Activated CD4-positive, alpha-beta T cell treated with anti-CD3 and anti-CD28 coated beads, Interleukin-2, Interleukin-6, amounts not matched to agents 100 ng/mL and 50 ng/mL, durations not matched to agents 16 hours and 8 hours (primary cell): ENCODE measurements at places on chromosomes 6 and 20.

GRCh38 chr6:149459761-149460160 lies 25.1 kb downstream of the ZC3H12D start:
- no peak for DNase-seq

GRCh38 chr20:58086763-58087561 lies 141.5 kb downstream of the ANKRD60 start:
- DNase-seq, result peak; percentile 28

GRCh38 chr20:22411627-22412450 lies 172.5 kb downstream of the FOXA2 start:
- DNase-seq, result no peak

GRCh38 chr6:167791780-167792478 lies 34.8 kb upstream of the AFDN start:
- DNase-seq, result no peak

- no peak for DNase-seq
These were observed 29.9 kb upstream of the FERMT1 start for GRCh38 chr20:6152777-6153176.

DNA sequence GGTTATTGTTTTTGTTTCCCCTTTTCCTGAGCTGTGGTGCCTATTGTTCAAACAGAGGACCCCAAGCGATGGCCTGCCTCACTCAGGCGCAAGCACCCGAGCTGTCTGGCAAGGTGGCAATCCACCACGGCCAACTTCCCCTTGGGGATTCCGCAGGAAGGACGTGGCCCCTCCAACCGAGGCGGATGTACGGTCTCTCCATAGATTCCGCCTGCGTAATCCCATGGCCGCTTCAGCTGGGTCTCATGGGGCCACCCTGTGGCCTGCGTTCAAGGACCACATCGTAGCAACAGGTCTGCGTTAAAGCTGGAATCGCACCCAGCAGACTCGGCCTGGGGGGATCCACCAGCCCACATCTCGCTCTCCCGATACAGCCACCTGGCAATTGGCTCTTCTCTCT lies 79.9 kb downstream of the CEBPB start:
- no peak for DNase-seq

DNA sequence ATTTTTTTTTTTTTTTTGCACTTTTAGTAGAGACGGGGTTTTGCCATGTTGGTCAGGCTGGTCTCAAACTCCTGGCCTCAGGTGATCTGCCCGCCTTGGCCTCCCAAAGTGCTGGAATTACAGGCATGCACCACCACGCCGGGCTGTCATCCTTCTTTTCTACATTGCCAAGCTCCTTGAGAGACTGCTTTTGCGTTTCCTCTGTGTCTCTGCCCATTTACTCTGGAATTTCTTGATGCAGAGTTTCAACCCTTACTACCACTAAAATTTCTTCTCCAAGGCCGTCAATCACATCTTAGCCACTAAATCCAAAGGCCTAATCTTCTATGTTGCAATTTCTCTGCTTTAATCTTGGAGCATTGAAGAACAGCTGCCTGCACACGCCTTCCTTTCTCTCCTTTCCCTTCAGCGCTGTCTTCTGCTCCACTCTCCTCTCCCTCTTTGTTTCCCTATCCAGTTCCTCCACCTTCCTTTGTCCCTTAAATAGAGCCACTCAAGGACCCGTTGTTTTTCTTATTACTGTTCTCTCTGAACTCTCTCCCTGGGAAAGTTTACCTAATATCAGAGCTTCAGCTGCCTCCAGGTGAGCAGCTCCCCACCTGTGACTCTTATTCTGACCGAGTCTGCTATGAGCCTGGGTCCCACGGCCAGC lies 98.8 kb downstream of the SLC35B3 start:
- DNase-seq, result no peak

DNA sequence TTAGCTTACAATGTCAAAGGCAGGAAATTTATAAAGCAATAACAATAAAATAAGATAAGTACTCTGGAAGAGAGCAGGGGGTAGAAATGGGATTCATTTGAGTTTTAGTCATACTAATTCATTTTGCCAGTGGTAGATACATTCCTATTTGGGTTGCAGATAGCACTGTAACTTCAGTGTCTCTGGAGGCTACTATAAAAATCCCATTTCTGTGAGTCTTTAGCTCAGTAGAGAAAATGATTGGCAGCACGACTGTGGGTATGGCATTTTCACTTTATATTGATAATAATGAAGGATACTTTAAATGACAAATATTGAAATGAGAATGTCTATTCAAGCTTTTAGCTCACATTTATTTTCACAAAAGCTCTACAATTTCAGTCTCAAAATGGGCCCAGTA lies 93.6 kb downstream of the FHL5 start:
- no peak for DNase-seq

DNA sequence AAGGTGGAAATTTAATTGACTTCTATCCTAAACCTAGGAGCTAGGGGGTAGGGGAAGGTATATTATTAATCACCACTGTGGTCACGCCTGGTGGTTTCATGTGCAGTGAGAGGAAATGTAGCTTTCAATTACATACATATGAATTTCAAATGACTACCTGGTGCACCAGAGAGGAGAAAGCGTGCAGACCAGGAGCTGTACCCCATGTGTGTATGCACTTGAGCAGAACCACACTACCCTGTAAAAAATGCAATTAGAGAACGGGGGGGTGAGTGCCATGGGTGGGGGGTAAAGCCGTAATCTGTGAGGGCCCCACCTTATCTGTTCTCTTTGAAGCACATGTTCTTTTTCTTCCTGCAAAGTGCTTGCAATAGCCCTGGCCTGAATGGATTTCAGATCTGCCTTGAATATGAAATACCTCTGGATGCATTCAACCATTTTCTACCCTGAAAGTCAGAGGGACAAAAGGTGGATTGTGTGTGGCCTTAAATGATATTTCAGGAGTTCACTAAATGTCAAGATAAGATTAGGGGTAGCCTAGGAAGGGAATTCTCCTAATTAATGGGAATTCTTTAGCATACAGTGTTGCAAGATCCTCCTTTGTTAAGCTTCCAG lies 30.9 kb upstream of the EDN3 start:
- DNase-seq, result peak; percentile 6

DNA sequence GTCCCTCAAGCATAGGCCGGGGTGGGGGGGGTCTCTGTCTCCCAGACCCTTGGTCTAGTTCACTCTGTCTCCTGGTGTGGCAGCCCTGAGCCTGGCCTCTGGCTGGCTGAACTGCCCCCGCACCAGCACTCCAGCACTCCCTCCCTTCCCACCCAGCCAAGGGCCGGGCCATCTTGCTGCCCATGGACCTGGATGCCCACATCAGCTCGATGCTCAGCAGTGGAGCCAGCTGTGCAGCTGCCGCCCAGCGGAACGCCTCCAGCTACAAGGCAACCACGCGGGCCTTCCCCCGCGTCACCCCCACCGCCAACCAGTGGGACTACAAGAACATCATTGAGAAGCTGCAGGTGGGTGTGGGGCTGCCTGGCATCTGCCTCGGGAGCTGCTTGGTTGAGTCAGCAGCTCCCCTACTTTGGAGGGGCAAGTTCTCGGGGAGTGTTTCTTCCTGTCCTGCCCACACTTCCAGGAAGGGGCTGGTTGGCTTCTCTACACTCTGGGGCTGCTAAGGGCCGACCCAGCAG lies 28.4 kb downstream of the UQCC2 start:
- no peak for DNase-seq

DNA sequence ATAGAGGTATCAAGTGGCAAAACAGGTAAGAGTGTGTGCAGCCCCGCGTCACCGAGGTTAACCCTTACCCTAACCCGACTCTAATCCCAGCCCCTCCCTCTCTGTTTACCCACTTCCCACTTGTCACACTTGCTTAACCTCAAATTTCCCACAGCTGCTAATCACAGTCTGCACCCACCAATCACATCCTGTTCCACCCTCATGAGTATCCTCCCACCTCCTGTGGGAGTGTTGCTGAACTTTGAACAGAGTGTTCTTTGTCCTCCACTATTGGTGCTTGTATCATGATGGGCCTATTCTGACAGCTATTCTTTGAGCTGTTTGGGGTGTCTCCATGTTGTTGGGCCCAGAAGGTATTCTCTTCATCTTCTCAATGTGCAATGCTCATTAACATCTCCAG lies 487.8 kb downstream of the PTPRT start:
- DNase-seq, result no peak

- DNase-seq, result no peak
These were observed 48.1 kb upstream of the SMLR1 start for GRCh38 chr6:130778946-130779657.

GRCh38 chr6:14211562-14211942 lies 94.0 kb downstream of the CD83 start:
- DNase-seq, result no peak

GRCh38 chr6:111086685-111087084 lies 618 bp upstream of the SLC16A10 start:
- DNase-seq, result no peak

DNA sequence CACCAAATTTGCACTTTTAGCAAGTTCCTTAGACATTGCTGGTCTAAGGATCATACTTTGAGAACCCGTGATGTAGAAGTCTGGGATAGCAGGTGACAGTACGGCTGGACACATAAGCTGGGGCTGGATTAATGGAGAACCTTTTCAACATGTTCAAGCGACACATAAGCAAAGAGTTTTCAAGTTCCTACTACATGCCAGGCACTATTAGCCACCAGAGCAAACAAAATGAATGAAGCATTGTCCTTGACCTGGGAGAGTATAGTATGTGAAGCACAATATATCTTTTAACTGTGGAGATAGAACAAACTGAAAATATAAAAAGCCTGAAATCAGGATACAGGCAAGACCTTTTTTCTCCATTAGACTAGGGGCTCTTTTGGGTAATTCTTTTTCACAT lies 102.9 kb downstream of the ADGRG6 start:
- no peak for DNase-seq

DNA sequence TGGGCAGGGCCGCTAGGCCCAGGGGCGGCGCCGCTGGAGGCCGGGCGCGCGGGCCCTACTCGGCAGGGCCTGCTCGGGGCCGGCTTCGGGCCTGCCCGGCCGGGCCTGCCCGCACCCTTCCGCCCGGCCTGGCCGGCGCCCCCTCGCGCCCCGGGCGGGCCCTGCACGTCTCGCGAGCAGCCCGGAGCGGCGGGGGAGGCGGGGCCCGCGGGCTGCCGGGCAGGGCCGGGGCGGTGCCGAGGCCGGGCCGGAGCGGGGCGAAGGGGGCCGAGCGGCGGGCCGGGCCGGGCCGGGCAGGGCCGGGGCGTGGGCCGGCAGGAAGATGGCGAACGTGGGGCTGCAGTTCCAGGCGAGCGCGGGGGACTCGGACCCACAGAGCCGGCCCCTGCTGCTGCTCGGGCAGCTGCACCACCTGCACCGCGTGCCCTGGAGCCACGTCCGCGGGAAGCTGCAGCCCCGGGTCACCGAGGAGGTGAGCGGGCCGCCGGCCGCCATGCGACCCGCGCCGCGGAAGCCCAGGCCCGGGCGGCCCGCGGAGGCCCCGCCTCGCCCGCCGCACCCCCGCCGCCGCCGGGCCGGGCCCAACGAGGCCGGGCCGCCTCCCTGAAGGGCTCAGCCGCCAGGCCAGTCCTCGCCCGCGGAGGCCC lies at the start of gene NPEPL1:
Gene NPEPL1 (plus strand): TSS at position 222 of the 647 bp plus-strand sequence. CDS start 101 bp downstream, at position 323.
- peak; percentile 77 for DNase-seq

GRCh38 chr6:104995989-104996617 lies 39.2 kb downstream of the LIN28B start:
- no peak for DNase-seq

DNA sequence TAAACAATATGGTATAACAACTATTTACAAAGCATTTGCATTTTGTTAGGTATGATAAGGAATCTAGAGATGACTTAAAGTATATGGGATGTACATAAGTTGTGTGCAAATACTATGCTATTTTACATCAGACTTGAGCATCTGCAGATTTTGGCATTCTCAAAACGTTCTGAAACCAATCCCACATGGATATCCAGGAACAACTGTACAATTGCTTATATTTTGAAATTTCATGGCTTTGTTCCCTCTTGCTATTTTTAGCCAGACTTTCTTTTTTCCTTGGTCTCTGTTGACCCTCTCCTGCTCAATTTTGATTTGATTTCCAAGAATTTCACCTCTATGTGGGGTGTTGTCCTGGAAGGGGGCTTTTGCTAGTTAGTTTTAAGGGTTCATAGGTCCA lies 32.9 kb upstream of the UST start:
- no peak for DNase-seq

- no peak for DNase-seq
These were observed 3.4 kb downstream of the EGFL8 start for GRCh38 chr6:32167761-32168262.

DNA sequence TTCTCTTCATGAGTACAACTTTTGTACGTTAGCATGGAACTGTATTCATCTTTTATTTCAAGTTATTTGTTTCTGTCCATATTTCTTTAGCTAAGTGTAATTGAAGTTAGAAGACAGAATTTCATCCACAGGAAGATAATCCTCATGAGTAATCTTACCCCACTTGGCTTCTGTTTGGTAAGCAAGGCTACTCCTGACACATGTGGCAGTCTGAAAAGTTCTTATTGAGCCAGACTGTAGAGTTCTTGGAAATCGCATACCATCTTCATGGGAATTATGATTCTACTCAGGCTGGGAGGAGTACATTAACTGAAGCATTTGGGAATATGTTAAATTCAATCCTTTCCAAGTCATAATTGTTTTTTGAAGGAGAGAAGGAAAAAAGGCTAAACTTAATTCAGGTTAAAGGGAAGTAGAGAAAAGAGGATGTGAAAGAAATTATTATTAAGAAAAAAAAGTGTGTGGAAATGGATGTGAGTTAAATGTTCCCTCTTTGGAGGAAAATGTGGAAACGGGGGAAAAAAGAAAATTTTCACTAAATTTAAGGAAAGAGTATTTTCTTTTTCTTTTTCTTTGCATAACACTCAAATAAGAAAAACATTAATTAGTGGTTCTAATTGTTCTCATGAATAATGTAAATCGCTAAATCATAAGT lies 41.5 kb upstream of the TENT5A start:
- DNase-seq, result no peak

DNA sequence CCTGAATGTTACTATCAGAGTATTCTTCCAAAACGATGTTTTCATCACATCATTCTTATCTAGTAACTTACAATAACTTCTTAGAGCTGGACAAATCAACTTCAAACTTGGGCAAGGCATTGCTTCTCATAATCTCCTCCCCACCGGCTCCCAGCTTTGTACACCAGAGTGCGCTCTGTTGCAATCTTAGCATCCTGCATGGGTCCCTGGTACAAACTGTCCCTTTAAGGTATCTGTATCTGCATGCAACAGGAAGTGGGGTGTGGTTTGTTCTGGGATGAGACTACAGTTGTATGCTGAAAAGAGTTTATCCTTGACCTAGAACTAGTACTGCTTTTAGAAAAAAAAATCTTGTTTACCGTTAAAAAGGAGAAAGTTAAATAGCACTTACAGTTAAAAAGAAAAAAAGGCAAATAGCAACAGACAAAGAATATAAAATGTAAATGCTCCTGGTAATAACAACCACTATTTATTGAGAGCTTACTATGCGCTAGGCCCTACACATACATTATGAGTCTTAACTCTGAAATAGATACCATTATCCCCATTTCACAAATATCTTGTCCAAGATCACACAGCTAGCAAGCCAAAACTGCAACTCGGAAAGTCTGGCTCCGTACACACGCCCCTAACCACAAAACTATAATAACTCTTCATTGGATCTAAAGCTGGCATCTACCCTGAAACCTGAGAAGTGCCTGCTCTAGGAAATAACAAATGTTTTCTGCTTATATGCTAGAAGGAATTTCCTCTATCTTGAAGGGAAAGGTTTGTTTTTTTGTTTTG lies 9.8 kb upstream of the HECA start:
- DNase-seq, result peak; percentile 94

- no peak for DNase-seq
These were observed 131.9 kb upstream of the SGK1 start for GRCh38 chr6:134449781-134450180.

GRCh38 chr6:40312213-40313015 lies 274.8 kb downstream of the LRFN2 start:
- no peak for DNase-seq

GRCh38 chr6:622462-622861 lies 34.4 kb downstream of the HUS1B start:
- no peak for DNase-seq

GRCh38 chr6:167567142-167568033 lies 242.5 kb downstream of the TTLL2 start:
- no peak for DNase-seq
